Omental fat pad (tissue), 4 donors: ENCODE measurements at places on chromosomes 2 and 18. TPM values are rescaled to one million over a fixed set of nuclear protein-coding genes. Genes with fewer than 3 reads are reported as not detected.
A peak's percentile ranks its signal among the peaks of the same experiment; 100 is the strongest.

The RAD51AP2 gene
- total RNA-seq: not detected

DNA sequence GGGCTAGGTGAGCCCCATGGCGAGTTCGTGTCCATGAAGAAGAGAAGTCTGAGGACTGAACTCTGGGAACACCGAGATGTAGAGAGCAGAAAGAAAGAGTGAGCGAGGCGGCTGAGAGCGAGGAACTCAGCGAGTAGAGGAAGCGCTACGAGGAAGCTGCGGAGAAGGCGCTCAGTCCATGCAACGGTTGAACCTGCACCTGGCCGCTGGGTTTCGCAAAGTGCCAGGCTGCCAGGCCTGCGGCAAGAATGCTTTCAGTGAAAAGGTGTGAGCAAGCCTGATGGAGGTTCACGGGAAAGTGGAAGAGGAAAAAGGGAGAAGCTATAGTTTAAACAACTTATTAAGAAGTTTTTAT is 251.0 kb upstream of the TMEM200C start:
- no peak for DNase-seq

GRCh38 chr2:7262727-7263126 is 345.5 kb downstream of the RNF144A start:
- no peak for DNase-seq

GRCh38 chr2:126413079-126413478 is 242.9 kb upstream of the GYPC start:
- DNase-seq: no peak

- peak; percentile 76 for DNase-seq
Observed at GRCh38 chr2:37982147-37982582, 57.1 kb downstream of the RMDN2 start.

DNA sequence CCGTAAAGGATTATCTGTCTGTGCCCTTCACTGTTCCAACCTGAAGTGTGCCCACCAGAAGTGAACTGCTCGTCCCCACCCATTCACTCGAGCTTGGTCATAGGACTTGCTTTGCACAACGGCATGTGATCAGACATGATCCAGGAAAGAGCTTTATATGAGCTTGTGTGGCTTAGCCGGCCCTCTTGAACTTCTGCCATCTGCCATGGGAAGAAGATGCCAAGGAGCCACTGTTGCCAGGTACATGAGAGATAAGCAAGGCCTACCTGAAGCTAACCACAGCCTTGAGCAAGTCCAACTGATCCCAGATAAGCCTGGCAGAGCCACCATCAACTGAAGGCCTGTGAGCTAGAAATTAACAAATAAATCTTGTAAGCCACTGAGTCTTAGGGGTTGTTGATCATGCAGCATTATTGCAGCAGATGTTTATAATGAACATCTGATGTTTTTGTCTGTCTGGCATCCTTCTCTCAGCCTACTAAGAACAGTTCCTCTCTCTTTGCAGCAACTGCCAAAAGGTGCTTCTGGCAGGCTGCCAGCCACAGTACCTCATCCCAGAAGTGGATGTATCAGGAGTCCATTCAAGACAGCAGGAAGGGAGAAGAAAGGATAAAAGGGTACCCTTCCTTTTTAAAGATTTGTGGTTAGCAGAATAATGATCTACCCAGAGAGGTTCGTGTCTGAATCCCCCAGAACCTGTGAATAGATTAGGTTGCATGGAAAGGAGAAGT is 16.8 kb downstream of the DBI start:
- DNase-seq: no peak
